ENCODE measurements at places on chromosomes 13 and 19.

- no peak for DNase-seq
These were observed 187.0 kb upstream of the KL start for GRCh38 chr13:32829269-32829668.

GRCh38 chr13:50159607-50160006 is 144.4 kb downstream of the KCNRG start:
- DNase-seq: no peak

DNA sequence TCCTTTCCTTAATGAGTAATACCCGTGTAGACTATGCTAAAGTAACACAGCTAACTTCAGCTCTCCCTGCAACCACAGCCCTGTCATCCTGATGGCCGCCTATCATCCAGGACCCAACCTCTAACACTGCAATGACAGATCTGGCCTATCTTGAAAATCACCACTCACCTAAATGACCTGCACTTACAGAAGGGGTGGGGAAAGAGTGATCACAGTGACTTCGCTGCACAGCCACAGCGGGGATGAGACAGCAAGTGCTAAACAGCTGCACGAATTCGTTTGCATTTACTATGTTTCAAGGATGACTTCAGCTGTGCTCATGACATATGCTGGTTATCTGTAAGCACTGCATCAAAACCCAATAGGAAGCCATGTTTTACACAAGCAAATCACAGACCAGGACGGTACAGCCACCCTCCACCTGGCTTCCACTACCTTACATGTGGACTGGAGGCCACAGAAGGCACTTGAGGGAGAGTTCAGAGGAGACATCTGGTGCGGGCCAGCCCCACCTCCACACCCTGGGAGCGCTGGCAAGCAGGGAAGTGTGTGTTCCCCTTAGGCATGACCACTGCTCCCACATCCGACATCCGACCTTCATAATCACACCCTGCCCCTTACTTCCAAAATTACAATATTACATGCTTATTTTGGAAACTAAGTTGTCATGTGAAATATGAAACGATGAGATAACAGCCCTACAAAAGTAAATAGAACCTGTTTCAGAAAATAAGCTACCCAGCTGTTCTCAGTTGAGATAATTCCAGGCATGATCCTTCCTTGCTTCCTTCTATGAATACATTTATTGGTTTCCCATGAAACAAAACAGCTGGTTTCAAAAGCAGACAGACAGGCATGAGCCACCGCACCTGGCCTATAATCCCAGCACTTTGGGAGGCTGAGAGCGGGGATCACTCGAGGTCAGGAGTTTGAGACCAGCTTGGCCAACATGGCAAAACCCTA is 95.7 kb downstream of the STK24 start:
- DNase-seq: peak; percentile 27

- no peak for DNase-seq
These were observed 25.0 kb downstream of the SH3GL1 start for GRCh38 chr19:4375164-4376027.

- no peak for DNase-seq
These were observed 4.3 kb downstream of the SOX1 start for GRCh38 chr13:112071102-112071722.

DNA sequence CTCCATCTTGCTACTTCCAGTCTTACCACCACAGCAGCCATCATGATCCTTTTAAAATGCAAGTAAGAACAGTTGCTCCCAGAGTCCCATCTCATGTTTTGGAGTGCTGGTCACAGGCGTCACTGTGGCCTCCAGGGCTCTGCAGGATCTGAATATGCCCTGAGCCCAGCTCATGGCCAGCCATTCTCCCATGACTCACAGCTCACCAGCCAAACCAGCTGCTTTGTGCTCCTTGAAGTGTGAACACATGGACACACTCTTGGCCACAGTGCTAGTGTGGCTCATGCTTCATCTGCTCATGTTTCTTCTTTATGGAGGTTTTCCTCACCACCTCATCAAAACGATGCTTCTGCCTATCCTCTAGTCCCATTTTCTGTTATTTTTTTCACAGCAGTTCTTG is 466.5 kb downstream of the UQCRFS1 start:
- DNase-seq: no peak

GRCh38 chr13:49042476-49042875 is 66.8 kb downstream of the FNDC3A start:
- DNase-seq: no peak

DNA sequence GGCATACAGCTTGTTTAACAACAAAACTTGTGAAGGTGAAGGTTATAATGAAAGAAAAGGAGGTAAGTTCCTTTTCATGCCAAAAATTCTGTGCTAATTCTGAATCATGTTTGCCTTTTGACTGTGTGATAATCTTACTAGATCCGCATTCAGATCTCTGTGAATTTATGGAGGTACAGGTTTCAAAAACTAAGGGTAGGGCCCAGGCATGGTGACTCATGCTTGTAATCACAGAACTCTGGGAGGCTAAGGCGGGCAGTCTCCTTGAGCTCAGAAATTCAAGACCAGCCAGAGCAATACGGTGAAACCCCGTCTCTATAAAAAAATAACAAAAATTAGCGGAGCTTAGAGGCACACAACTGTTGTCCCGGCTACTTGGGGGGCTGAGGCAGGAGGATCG is 45.9 kb downstream of the PCDH9 start:
- DNase-seq: no peak

DNA sequence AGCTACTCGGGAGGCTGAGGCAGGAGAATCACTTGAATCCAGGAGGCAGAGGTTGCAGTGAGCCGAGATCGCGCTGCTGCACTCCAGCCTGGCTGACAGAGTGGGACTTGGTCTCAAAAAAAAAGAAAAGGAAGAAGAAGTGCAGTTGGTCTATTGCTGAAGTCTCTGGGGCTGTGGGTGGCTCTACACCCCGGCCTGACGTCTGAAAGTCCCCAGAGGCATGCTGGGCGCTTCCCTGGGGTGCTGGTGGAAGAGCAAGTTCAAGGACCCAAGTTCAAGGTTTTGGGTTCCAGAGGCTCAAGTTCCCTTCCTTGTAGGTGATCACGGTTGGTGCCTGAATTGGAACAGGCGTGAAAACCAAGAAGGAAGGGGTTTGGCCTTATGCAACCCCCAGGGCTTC is 3.8 kb downstream of the HCN2 start:
- DNase-seq: no peak

GRCh38 chr19:1446713-1447481 is 3.0 kb upstream of the APC2 start:
- no peak for DNase-seq

DNA sequence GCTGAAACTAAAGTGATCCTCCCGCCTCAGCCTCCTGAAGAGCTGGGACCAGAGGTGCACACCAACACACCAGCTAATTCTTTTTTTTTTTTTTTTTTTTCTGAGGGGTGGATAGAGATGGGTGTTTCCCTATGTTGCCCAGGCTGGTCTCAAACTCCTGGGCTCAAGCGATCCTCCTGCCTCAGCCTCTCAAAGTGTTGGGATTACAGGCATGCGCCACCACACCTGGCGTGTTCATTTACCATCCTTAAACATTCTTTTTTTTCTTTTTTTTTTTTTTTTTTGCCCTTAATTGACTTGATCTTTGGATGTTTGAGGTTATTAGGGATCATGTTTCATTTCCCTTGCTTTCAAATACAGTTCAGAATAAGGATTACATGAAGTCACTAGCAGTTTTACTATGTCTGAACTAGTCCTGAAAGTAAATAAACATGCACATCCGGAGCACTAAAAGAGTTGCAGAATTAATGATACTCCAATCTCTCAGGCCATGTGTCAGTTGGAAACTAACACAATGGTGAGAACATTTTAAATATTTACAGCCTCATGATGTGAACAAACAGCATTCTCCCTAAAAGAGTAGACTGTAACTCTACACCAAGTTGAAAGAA is 10.2 kb downstream of the UTP14C start:
- DNase-seq: no peak

DNA sequence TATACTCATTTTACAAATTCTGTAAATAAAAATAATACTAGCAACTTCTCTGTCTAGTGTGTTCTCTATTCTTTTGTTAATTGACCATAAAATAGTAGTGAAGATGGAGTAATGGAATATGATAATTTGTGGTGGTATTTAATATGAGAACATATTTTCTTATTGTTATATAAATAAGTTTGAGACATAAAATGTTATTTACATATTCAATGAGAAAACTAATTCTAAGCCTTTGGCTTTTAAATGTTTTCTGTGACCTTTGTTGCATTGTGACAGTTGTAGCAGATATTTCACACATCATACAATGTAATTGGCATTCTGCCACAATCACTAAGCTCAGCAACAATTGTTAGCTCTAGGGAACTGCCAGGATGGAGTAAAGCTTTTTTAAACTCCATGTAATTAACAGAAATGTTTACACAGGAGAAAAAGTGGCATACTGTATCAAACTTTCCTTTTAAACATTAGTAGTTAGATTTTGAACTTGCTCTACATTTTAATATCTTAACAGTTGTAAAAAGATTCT is 562.1 kb upstream of the PCDH9 start:
- DNase-seq: no peak

GRCh38 chr13:104837756-104838155 is 1697.7 kb downstream of the EFNB2 start:
- DNase-seq: no peak

DNA sequence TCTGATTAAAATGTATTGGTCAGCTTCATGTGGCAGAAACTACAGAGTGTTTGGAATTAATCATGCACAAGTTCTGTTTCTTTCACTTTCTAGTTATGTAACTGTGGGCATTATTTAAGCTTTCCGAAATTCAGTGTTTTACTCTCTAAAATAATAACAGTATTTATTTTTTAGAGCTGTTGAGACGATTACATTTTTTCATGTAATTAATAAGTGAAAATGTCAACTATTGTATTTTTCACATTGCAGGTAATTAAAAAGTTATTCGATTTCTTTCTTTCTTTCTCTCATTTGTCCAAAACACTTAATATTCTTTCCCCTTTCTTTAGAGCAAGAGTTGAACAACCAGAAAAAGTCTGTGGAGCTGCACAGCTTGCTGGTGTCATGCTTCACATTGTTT is 559.4 kb upstream of the PCDH20 start:
- DNase-seq: no peak

DNA sequence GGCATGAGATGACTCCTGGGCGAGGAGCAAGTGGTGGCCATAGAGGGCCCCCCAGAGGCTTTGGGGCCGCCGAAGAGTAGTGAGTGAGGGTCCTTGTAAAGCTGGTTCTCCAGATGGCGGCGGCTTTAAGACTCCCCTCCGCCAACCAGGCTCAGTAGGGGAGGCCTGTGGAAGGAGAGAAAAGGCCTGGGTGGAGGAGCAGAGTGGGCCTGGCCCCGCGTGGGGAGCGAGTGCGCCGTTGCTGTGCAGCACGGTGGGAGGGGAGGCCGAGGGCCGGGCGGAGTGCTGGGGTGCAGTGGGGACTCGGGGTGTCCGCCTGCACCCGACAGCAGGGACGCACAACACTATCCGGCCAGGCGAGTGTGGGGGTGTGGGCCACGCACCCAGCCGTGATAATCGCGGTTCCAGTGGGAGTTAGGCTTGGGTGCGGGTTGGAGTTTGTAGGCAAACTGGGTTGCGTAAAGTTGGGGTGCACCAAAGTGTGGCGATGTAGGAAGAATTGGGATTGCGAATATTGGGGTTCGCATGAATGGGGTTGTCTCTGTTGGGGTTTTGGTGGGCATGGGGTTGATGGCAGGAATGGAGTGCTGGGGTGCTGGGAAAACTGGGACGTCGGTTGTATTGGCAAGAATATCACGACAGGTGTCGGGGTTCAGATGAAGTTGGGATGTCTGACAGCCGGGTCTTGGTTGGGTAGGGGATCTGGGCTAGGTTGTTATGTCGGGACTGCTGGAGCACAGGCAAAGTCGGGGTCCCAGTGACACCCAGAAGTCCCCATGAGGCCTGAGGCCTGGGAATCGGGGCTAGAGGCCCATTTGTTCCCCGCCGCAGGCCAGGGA is 687 bp upstream of the CIRBP start:
- no peak for DNase-seq

- DNase-seq: no peak
These were observed 55.9 kb downstream of the STARD13 start for GRCh38 chr13:33229446-33230177.

DNA sequence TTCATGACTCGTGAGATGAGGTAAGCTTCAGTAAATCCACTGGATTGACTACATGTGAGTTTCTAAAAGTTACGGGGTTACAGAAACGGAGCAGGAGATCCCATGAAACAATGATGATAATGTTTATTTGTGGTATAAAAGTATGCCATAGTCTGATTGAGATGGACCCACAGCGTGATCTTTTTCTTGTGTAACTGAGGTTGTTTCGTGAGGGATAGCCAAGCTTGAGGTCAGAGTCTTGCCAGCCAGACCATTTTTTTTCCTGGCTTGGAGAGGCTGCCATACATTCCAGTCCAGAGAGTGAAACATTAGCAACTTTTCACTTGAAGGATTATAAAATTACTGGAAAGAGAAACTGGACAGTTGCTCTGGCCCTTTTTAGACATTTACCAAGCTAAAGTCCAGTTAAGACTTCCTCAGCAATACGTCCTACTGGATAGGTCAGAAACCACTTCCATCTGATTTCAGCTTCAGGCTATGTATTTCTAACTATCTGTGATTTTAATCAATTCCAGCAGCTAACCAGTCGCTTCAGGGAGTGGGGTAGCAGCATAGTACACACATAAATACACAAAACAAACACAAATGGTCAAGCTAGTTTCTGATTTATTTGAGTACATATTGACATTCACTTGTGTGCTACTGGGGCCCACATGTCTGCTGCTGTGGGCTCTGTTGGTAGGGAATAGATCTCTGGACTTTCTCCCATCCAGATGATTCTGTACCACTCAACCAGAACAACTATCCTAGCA is 194.6 kb downstream of the POSTN start:
- no peak for DNase-seq

DNA sequence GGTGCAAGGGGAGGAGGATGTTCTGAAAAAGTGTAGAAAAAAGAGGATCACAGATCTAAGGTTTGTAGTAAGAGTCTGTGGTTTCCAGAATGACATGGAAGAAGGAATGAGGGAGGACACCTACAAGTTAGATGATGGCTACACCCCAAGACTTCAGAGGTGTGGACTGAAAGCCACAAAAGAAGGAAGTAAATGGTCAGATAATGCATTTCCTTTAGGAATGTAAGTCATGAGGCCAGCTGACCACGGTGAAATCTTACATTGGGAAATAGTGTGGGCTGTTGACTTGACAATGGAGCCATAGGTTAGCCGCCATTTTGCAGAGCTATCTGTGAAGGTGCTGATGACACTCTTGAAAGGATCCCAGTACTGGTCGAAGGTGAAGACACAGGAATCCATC is 25.3 kb upstream of the FBXO27 start:
- no peak for DNase-seq

DNA sequence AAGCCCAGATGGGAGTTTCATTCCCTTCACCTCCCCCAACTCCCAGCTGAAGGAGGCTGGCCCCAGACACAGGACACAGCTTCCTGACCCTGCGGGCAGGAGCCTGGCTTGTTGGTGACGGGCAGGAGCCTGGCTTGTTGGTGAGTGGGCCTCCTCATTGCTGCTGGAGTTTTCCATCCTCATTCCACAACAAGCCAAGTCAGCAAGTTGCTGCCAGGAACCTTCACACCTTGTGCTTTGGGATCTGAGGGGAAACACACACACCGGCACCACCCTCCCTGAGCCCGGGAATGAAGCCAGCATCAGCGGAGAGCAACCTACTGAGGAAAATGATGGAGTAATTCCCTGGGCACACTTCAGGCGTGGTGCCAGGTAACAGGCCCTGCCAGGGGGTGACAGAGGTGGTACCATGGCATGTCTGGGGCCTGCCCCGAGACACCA is 74.9 kb downstream of the ALOX5AP start:
- DNase-seq: no peak

All from activated CD4-positive, alpha-beta T cell treated with anti-CD3 and anti-CD28 coated beads for 24 hours (primary cell).